ENCODE measurements at places on chromosomes 6 and 20. TPM values are rescaled to one million over a fixed set of nuclear protein-coding genes. Genes with fewer than 3 reads are reported as not detected.

Gene TSHZ2
- total RNA-seq = 0.63 TPM

Gene BPIFA1
- total RNA-seq = not detected

Gene PPIL6
- total RNA-seq = 0.58 TPM

Gene BNIP5
- total RNA-seq = not detected

Gene SEMG1
- total RNA-seq = not detected

Gene NR2E1
- not detected for total RNA-seq

Gene PREX1
- 84.9 TPM for total RNA-seq

Gene LGSN
- not detected for total RNA-seq

Gene C6orf52
- total RNA-seq = 3.4 TPM

Gene RPP21
- total RNA-seq = 60.3 TPM

- no peak for DNase-seq
Measured at GRCh38 chr6:169365567-169366257, 112.1 kb upstream of the THBS2 start.

- no peak for DNase-seq
Measured at GRCh38 chr6:169045486-169045885, 208.2 kb downstream of the THBS2 start.

DNA sequence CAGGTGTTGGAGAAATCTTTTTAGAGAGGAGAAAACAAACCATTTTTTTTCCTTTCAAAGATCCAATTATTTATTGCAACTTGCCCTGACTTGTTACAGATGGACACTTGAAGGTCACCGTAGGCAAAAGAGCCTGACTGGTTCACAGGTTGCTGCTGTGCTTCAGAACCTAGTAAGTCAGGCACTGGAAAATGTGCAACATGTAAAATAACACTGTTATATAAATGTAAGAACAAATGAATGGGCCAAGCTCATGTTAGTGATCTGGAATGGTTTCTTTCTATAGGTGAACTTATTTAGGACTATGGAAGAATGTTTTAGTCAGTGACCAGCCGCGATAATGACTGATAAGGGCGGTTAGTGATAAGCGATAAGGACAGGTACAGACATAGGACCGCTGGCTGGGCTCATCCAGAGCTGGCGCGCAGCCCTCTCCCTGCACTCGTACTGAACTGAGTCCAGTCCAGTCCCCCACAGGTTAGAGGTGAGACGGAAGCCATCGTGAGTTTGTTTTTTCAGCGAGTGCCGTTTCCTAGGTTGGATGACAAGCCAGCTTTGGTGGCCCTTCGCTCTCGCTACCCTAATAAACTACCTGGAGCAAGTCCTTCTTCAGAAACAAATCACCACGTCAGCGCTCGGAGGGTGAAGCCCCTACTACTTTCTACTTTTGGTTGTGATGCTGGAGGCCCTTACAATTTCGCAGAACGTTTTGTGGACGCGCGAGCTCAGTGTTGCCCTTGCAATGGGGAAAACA, 94.4 kb upstream of the PRDM1 start:
- DNase-seq = no peak

GRCh38 chr20:22576273-22576672, 8.1 kb downstream of the FOXA2 start:
- no peak for DNase-seq

DNA sequence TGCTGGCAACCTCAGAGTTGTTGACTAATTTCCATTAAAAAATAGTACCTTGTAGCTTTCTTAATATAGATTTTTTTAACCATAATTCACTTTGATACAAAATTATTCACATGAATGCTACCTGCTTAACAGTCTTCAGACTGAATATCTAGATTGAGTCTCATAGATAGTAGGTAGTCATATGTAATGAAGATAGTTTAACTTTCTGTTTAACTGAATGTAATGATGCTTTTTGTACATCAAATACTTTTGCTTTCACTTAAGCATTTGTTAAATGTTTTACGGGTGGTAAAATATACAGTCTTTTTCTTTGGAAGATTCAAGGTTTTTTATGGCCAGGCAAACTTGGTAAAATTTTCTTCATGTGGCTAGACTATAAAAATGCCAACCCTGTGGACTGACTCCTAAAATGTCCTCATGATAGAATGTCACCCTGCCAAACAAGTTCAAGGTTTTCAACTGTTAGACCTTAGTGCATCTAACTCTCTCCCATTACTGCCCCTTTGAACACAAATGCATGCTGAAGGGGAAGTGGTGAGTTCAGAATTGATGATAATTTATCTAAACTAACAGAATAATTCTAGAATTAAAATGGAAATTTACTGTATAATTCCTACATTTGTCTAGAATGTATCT, 16.4 kb downstream of the TBPL1 start:
- no peak for DNase-seq

DNA sequence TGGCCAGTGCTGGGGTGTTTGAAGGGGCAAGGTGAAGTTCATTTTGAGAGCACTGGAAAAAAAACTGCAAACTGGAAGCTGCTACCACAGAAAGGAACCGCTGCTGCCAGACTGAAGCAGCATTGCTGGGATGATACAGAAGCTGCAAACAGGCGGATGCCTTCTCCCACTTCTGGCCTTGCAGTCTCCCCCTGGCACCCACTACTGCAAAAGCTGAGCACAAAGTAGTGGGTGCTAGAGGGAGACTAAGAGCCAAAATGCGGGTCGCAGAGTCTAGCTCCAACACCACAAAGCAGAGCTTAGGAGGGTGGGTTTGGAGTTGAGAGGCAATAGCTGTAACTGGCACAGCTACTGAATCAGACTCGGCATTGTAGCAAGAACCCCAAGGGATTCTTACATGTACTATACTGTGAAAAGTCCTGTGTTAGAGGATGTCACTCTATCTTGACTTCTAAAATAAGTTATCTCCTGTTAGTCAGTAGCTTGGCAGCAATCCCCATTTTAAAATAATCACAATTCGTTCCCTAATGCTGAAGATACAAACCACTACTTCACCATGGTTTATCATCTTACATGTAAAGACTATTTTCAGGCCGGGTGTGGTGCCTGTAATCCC, 44.0 kb upstream of the COL21A1 start:
- no peak for DNase-seq

Measured in glomerular endothelial cell (primary cell).